Activated naive CD8-positive, alpha-beta T cell treated with anti-CD3 and anti-CD28 coated beads for 36 hours (primary cell): ENCODE measurements at places on chromosomes 12 and 14.

GRCh38 chr12:3704512-3705353 is 48.2 kb downstream of the CRACR2A start:
- no peaks in the 10 kb centered on the region for H3K27me3 ChIP-seq
- H3K36me3 ChIP-seq = peaks cover 36% of the 10 kb centered on the region
- no peak for DNase-seq
- H3K4me3 ChIP-seq = no peak overlapping the region
- H3K4me1 ChIP-seq = peaks cover 9% of the 10 kb centered on the region
- H3K27ac ChIP-seq = no peak overlapping the region

- H3K4me1 ChIP-seq = no peaks in the 10 kb centered on the region
- H3K4me3 ChIP-seq = no peak overlapping the region
- DNase-seq = no peak
- H3K27me3 ChIP-seq = peaks cover 19% of the 10 kb centered on the region
- H3K27ac ChIP-seq = no peak overlapping the region
Measured at GRCh38 chr12:70031046-70031445, 206.0 kb downstream of the MYRFL start.

- no peak for DNase-seq
- peaks cover 22% of the 10 kb centered on the region for H3K4me1 ChIP-seq
- H3K4me3 ChIP-seq = no peak overlapping the region
- H3K27ac ChIP-seq = no peak overlapping the region
- no peaks in the 10 kb centered on the region for H3K36me3 ChIP-seq
Measured at GRCh38 chr14:67510836-67511235, 22.3 kb upstream of the PLEKHH1 start.

GRCh38 chr14:91261986-91262549 is 17.6 kb upstream of the GPR68 start:
- H3K4me1 ChIP-seq = peaks cover 49% of the 10 kb centered on the region
- no peak for DNase-seq
- no peaks in the 10 kb centered on the region for H3K27me3 ChIP-seq
- no peak overlapping the region for H3K27ac ChIP-seq
- H3K36me3 ChIP-seq = peaks cover 1% of the 10 kb centered on the region

DNA sequence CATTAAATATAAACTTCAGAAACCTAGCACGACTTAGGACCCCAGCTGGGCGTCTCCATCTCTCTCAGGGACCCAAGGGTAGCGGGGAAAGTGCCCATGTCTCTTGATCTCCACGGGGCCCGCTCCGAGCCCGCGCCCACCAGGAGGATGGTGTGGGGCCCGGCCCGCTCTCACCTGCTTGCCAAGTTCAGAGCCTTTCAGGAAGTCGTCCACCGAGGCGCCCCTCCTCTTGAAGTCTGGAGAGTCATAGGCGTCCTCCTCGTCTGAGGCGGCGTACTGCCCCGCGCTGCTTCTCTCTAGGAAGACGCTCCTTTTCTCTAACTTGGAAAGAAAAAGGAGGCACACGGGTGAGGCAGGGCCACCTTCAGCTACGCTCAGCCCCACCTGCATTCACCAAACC is 96.9 kb downstream of the PIWIL1 start:
- H3K4me1 ChIP-seq = no peaks in the 10 kb centered on the region
- H3K27ac ChIP-seq = no peak overlapping the region
- H3K27me3 ChIP-seq = no peaks in the 10 kb centered on the region
- no peak for DNase-seq
- H3K36me3 ChIP-seq = no peaks in the 10 kb centered on the region
